Choroid plexus epithelial cell (primary cell): ENCODE measurements at places on chromosomes 7 and 10.

DNA sequence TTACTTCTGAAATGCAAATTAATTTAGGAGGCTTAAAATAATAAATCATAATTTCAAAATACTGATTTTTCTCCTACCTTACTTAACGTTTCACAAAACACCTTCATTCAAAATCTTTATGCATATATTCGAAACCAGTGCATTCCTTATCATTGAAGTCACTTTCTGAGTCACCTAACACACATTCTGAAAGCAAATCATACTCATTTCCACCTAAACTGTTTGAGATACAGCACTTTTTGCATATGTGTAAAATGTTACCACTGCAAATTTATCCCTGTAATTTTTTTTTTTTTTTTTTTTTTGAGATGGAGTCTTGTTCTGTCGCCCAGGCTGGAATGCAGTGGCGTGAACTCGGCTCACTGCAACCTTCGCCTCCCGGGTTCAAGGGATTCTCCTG is 15.7 kb downstream of the PPP3CB start:
- DNase-seq, result peak; percentile 67

- no peak for DNase-seq
Measured at GRCh38 chr7:38561166-38561565, 70.0 kb downstream of the AMPH start.

DNA sequence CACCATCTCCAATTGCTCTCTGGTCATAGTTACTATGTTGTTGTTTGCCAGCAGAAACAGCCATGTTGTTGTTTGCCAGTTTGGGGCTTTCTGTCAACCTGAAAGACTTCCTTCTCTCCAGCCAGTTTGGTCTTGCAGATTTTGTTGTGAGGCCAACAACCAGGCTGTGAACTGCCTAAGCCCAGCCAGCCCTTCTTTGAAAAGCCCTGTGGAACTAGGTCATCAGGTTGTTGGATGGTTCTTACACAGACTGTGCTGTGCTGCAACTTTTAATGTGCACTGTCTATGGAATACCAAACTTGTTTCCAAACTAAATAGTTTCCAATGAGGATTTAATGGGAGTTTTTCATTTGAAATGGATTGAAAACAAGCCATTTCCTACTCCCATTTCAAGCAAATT is 592.7 kb upstream of the GALNT17 start:
- no peak for DNase-seq

- peak; percentile 92 for DNase-seq
Measured at GRCh38 chr7:134813663-134814396, 34.4 kb downstream of the CALD1 start.

DNA sequence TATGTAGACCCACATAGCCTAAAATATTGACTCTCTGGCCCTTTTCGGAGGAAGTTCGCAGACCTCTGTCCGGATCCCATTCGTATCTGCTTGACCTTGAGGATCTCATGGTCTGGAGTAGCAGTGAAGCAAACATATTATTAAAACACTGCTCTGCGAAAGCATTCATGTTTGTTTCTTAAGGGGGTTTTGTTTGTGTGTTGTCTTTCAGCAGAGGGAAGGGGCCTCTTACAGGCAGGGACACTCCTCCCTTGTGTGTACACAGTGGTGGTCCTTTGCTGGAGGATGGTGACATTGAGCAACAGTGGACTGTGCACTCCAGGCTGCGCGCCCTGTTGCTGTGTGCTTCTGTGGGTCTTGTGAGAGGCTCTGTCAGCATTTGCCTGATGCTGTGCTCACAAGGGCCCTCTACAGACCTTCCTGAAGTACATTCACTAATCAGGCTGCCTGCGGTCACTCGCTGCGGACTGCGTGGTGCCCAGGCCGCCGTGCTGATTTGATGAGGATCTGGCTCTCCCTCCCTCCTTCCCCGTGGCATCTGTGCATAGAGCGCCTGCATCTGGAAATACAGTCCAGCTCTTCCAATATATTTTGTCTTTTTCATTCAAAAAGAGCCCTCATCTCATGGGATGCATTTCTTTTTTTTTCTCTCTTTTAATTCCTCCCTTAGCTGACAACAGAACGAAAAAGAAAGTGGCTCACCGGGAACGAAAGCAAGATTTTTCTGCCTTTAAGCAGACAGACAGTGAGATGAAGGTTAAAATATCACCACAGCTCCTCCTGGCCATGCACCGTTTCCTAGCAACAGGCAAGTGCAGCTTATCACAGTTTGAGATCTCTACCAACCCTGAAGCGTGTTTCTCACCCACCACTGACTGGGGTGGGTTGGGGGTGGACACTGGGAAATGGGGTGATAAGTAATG is 135.8 kb downstream of the CNNM2 start:
- peak; percentile 93 for DNase-seq

- DNase-seq, result no peak
Measured at GRCh38 chr10:103892181-103892580, 25.8 kb downstream of the STN1 start.

GRCh38 chr10:93947524-93947923 is 46.2 kb upstream of the PLCE1 start:
- peak; percentile 58 for DNase-seq

DNA sequence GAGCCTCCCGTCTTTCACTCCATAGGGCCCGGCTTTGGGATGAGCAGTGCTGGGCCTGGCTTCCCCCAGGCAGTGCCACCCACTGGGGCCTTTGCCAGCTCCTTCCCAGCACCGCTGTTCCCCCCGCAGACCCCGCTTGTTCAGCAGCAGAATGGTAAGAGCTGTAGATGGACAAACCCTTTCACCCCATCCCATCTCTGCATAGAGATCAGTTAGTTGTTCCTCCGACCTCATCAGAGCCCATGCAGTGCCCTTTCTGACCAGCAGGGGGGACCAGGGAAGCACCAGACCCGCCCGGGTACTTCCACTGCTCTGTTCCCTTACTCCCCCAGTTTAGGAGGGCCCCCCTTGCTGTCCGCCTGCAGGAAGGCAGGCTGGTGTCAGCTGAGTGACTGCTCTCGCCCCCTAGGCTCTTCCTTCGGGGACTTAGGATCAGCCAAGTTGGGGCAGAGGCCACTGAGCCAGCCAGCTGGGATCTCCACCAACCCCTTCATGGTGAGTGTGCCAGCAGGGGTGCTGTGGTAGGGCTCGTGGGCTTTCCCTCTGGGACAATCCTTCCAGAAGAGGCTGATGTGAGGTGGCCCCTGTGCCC is 9.8 kb downstream of the SAP25 start:
- peak; percentile 82 for DNase-seq

DNA sequence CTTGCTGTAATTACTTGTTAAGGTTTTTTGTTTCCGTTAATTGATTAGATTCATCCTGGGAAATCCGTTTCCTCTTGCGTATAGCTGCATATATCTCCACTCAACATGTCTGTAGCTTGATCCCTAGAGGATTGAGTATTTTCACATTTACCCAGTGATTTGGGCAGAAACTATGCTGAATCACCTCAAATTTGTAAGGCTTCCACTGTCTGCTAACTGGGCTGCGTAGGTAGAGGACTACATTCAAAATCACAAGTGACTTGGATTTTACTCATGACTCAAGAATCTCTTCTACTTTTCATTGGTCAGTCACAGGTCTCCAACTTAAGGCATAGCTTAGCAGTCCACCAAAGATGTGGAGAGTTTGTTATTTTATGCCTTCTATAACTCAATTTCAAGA is 141.8 kb downstream of the POLR1F start:
- DNase-seq, result no peak

- DNase-seq, result no peak
Measured at GRCh38 chr7:1859266-1860035, 189.4 kb downstream of the ELFN1 start.

GRCh38 chr10:76089556-76090180 is 658.2 kb downstream of the LRMDA start:
- DNase-seq, result no peak

GRCh38 chr10:60848680-60849079 is 70.4 kb downstream of the CDK1 start:
- no peak for DNase-seq

DNA sequence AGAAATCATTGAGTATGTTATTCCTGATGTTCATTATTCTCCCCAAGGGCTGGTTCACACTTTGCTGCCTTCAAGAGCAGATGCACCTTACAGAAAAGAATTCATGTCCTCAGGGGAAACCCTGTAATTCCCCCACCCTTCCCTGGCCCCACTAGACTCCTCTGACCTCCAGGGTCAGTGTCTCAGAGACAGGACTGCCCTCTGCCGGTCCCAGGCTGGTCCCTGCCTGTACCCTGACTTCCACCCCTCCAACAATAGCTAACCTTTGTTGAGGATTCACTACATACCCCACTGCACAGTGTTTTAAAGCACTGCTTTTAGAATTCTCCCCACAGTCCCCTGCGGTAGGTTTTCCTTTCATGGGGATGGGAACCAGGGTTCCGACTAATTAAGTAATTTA is 4.4 kb upstream of the SEPHS1 start:
- no peak for DNase-seq

- peak; percentile 20 for DNase-seq
Measured at GRCh38 chr10:114323023-114323422, 81.3 kb downstream of the AFAP1L2 start.

- DNase-seq, result peak; percentile 38
Measured at GRCh38 chr10:68074031-68074774, 880 bp downstream of the HERC4 start.

DNA sequence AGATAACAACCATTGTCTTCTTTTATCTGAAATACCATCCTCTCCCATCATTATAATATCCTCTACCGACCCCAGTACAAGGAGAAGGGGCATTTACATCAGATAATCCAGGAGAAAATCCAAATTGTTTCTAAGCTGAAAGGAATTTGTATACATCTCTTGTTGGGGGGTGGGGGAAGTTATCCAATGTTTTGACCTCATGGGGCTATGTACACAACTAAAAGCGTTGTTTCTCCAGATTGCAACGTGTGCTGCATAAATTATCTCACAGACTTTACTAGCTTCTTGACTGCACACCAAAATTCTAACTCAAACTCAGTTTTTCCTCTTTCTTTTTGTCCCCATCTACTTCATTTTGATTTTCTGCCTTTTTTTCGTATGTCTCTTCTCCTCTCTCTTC is 156.7 kb downstream of the TWIST1 start:
- DNase-seq, result peak; percentile 33

- DNase-seq, result no peak
Measured at GRCh38 chr7:21651697-21652096, 108.9 kb downstream of the DNAH11 start.

- DNase-seq, result no peak
Measured at GRCh38 chr10:21813946-21814345, 189.6 kb downstream of the DNAJC1 start.

GRCh38 chr7:107364787-107365186 is 105.1 kb upstream of the GPR22 start:
- no peak for DNase-seq

GRCh38 chr7:30286749-30287148 is 2.4 kb downstream of the ZNRF2 start:
- no peak for DNase-seq

DNA sequence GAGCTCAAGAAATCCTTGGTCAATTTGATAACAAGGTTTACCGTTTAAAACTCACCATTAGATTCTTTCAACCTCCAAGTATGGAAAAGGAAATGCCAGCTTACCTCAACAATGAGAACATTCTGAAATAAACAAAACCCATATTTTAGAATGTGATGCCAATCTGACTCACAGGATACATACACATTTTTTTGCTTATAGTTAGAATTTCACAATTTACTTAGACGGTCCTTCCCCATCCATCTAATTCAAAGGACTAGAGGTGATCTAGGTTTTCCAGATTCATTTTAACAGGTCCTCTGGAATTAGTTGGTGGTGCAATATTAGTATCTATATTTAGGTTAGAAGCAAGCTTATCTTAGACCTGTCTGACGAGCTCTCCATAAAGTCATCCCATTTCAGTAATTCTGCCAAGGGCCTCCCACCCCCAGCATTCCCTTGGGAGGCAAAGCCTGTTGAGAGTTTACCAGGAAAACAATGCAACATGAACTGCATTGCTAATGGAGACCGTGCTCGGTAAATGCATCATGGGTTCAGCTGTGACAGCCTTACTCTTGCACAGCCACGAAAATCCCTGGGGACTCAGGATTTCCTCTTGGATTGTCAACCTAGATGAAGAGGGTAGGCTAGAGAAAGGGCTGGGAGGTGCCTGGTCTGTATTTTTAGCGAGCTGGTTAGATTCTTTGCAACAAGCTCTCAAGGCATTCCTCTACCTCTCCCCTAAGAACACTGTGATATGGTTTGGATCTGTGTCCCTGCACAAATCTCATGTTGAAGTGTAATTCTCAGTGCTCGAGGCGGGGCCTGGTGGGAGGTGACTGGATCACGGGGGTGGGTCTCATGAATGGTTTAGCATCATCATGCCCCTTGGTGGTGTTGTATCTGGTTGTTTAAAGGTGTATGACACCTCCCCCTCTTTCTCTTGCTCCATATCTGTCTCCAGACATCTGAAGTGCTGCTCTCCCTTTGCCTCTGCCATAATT is 93.8 kb downstream of the PRTFDC1 start:
- peak; percentile 51 for DNase-seq

DNA sequence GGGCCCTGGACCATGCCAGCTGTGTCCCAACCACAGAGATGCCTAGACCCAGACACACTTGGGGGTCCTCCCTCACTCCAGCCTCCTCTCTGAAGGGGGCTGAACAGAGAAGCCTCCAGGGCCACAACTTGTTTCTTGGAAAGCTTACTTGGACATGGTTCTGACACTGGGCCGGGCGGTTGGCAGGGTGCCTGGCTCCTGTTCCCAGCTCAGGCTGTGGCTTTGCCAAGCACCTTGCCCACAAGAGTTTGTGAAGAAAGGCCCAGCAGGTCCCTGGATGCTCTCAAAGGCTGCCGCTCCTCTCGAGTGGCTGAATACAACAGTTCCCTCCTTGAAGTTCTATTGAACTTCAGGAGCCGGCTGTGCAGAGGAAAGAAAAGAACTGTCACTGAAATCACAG is 181.6 kb downstream of the PTPN20 start:
- no peak for DNase-seq

- no peak for DNase-seq
Measured at GRCh38 chr10:127314797-127315196, 118.4 kb upstream of the INSYN2A start.

- DNase-seq, result no peak
Measured at GRCh38 chr7:92656121-92656520, 65.9 kb upstream of the FAM133B start.

GRCh38 chr7:157799076-157799685 is 462.4 kb downstream of the DNAJB6 start:
- DNase-seq, result no peak

- no peak for DNase-seq
Measured at GRCh38 chr7:14770614-14771013, 131.9 kb downstream of the DGKB start.

GRCh38 chr7:92634924-92635519 is 44.8 kb upstream of the FAM133B start:
- DNase-seq, result peak; percentile 90

- no peak for DNase-seq
Measured at GRCh38 chr10:79063071-79063491, 5.7 kb upstream of the ZMIZ1 start.

- no peak for DNase-seq
Measured at GRCh38 chr7:105003872-105004510, 10.0 kb upstream of the KMT2E start.

DNA sequence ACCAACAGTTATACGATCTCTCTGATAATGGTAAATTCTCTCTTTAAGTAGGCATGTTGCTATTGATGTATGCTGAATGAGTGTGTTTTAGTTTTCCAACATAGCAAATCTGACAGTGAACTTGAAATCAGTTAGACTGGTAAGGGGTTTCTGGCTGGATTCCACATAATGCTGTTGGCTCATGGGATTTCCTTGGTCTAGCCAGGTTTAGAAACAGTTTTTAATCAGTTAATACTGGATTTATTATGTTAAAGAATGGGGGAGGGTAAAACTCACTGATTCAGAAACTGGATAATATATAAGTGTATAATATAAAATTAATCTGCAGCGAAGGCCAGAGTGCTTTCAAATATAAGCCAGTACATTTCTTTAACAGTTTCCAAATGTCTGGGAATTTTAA is 55.6 kb downstream of the PCDH15 start:
- no peak for DNase-seq

GRCh38 chr7:151251328-151251688 is 2.8 kb upstream of the SMARCD3 start:
- peak; percentile 25 for DNase-seq
